ENCODE measurements at places on chromosomes 7 and 10.
A peak's percentile ranks its signal among the peaks of the same experiment; 100 is the strongest.

GRCh38 chr10:100600218-100600617, 64.5 kb downstream of the HIF1AN start:
- no peak for DNase-seq

DNA sequence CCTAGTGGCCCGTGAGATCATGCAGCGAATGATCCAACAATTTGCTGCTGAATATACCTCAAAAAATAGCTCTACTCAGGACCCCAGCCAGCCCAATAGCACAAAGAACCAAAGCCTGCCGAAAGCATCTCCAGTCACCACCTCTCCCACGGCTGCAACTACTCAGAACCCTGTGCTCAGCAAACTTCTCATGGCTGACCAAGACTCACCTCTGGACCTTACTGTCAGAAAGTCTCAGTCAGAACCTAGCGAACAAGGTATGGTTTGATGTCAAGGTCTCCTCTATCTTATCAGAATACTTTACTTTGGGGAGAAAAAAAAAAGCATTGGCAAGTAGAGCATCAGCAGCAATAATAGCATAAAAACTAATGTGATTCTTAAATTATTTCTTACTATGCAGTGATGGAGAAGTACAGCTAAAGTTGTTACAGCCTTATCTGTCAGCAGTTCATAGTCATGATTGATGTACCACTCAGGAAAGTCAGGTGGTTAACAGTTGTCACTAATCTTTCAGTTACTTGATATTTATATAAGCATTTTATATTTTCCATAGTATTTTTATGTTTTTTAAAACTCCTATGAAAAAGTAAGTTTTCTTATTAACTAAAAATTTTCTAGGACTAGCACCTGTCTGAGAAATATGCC, 117.1 kb downstream of the LCOR start:
- no peak for DNase-seq

DNA sequence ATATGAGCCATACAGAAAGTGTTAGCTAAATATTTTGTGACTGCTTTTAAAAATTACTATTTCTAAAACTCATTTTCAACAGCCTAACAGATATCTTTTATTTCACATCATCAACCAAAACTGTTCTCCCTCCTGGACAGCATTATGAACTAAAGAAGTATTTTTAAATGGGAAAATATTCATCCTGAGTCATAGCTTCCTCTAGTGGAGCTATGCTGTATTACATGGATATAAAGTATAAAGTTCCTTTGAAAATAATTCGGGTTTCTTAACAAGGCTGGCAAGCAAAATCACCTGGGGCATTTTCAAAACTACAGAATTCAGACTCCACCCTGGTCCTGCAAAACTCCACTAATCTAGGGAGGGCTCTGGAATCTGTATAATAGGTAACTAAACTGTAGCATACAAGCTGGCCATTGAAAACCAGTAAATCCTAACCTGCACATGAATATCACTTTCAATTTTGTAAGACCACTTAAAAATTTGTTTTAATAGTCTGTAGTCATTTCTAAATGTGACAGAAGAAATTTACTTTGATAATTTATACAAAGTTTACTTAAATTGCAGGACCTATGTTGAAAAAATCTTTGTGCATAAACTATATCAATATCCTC, 53.5 kb downstream of the SCIN start:
- no peak for DNase-seq

GRCh38 chr7:14908697-14909096, 6.1 kb upstream of the DGKB start:
- DNase-seq: no peak

- DNase-seq: no peak
Observed at GRCh38 chr10:53239873-53240272, 467.3 kb upstream of the MBL2 start.

GRCh38 chr7:21113609-21114415, 314.1 kb upstream of the SP4 start:
- DNase-seq: no peak

DNA sequence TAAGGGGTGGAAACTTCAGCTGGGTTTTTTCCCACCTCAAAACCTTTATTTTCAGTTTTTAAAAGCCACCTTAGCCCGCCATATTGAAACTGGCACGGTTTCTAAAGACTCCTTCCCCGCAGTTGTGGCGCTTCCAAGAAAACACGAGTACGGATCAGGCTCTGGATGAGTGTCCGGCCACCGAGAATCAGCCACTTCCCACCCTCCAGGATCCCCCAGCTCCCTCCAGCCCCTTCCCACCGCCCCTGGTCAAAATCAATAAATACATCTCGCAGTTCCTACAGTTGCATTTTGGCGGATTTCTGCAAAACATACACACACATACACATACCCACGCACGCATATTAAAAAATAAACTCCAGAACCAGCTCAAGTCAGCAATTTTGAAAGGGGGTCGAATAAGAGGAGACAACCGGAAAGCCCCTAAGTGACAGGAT, 1.1 kb downstream of the SFMBT2 start:
- DNase-seq: peak; percentile 22

GRCh38 chr10:11235771-11236170, 218.1 kb downstream of the CELF2 start:
- DNase-seq: no peak

GRCh38 chr10:118745056-118745455, 9.7 kb downstream of the CACUL1 start:
- no peak for DNase-seq

GRCh38 chr7:75691793-75692543, 46.8 kb downstream of the HIP1 start:
- DNase-seq: no peak

- no peak for DNase-seq
Observed at GRCh38 chr10:49444349-49444748, 48.5 kb upstream of the DRGX start.

GRCh38 chr10:102405632-102406031, 10.1 kb downstream of the NFKB2 start:
- DNase-seq: no peak

DNA sequence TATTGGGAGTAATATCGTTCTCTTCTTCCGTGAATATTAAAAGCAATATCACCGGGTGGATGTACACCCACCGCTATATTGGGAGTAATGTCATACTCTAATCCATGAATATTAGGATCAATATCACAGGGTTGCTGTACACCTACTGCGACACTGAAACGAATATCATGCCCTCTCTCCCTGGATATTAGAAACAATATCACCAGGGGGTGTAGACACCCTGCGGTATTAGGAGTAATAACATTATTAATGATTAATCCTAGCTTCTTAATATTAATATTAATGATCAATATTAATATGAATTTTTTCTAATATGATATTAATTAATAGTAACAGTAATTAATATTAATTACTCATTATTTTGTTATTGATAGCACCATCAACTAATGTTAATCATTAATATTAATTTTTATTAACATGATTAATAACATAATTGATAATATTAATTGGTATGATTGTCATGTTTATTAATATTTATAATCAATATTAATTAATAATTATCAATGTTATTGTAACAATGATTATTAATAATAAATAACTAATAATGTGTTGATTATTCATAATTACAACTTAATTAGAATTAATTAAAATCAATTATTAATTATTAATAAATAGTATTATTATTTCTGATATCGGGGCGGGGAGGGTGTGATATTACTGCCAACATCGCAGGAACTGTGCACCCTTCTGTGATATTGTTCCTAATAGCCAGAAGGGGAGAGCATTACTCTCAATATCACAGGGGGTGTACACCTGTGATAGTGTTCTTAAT, 121.3 kb upstream of the C1GALT1 start:
- DNase-seq: no peak

- DNase-seq: no peak
Observed at GRCh38 chr7:55335151-55335550, 30.0 kb upstream of the LANCL2 start.

DNA sequence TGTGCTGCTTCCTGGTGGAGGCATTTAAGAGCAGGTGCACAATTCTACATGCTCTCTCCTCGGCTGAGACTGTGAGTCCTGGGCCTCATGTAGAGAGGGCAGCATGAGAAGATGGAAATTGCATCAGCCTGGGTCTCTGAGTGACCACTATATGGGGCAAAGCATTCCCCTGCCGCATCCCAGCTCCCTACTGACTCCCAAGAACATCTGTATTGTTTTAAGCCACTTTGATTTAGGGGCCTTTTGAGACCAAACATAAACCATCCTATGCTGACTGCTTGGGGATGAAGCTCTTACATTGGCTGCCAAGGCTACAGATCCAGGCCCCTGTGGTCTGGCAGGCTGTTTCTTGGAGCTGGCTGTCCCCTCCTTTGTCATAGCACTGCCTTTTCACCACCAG, 101.3 kb upstream of the TBX20 start:
- DNase-seq: no peak

- no peak for DNase-seq
Observed at GRCh38 chr10:77732213-77733003, 94.8 kb upstream of the KCNMA1 start.

GRCh38 chr7:120862987-120863590, 5.1 kb upstream of the TSPAN12 start:
- no peak for DNase-seq

DNA sequence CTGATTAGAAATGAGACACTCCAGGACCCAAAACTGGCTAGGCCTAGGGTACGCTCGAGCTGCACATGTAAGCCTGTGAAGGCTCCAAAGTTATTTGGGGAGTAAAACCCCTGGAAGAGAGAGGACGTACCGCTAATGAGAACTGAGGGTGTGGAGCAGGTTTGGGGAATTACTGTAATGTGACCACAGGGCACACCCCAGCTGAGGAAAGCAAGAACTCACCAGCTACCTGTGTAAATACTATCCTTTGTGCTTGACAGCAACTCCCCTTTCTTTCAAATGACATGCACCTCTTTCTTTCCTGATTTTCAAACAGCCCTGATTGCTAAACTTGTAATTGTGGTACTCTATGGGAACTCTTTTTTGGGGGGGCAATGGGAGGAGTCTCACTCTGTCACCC, 147.2 kb downstream of the JAZF1 start:
- DNase-seq: no peak

DNA sequence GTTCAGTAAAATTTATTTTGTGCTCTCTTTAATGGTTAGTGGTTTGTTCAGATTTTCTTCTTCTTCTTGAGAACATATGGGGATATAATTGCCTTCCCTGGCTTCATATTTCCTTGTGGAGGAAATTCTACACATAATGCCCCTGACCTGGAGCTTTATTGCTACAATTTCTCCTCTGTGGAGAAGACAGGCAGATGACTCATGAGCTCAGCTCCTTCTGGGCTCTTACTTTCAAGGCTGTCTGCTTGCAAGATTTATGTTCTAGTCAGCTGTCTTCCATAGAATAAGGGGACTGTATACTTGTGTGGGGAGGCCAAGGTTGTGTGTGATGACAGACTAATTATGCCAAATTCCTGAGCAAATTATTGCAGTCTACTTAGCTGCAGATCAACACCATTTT, 1.6 kb downstream of the LRRD1 start:
- DNase-seq: no peak

DNA sequence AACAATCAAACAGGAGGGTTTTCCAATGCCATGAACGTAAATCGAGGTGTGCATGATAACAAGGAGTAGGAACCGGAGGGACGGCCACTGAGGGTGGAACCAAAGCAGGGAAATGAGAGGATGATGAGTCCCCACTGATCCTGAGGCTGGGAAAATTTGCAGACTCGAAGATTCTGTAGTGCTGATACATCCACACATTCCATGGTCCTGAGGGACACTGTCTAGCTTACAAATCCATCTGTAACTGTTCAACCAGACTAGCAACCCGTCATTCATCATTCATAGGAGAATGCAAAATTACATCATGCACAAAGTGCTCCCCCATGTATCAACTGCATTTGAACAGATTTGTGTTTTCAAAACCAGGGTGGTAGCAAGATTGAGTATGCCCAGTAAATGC, 189.7 kb downstream of the PTPRN2 start:
- DNase-seq: no peak

- DNase-seq: no peak
Observed at GRCh38 chr10:49560526-49560925, 21.6 kb upstream of the ERCC6 start.

- DNase-seq: no peak
Observed at GRCh38 chr10:124002391-124003069, 90.9 kb downstream of the CHST15 start.

DNA sequence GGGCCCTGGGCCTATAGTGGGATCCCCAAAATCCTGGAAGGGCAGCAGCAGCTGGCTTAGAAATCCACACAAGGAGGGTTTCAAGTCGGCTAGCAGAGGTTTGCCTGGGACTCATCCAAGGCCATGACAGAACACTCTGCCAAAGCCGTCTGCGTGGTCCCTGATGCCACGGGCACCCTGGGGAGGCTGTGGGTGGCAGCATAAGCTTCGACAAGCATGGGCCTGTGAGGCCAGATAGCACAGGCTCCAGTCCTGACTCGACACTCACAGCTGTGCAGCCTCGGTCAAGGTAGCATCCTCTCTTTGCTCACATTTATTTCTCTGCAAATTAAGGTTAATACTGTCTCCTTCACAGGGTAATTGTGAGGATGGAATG, 138.3 kb downstream of the JCAD start:
- DNase-seq: no peak

DNA sequence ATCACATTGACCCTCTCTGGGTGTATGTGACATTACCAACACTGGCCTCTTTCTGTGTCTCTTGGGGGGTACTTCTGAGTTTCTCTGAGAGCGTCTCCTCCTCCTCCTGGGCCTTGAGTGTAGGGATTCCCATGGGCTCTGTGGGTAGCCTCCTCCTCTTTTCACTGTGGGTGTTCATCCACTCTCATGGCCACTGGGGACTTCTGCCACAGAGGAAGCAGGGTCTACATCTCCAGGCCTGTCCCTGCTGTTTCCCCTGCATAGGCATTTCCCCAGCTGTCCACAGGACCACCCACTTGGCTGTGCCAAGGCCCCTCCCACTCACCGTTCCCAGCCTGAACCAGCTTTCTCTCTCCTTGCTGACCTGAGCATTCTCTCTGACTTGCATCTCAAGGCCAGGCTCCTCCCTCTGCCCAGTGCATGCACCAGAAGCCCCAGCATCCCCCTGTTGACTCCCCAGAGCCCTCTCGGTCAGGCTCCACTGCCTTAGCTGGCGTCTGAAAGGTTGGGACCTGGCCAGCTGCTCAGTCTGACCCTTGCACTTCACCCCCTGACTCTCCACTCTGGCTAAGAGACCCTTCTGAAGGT, 487.6 kb downstream of the GLRX3 start:
- no peak for DNase-seq

DNA sequence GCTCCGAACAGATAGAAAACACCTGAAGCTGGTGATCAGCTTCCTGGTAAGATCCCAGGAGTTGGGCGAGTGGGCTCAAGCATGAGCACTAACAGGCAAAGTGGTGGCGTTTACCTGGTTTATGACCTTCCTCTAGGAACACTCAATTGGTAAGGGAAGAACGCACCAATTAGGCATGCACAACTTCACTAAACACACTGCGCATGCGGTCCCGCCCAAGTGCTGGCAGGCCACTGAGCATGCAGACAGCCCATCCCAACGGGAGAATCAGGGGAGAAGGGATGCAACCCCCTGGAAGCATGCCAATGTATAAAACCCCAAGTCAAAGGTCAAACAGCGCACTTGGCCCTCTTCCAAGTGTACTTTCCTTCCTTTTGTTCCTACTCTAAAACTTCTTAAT, 70.4 kb downstream of the LYZL2 start:
- DNase-seq: no peak

DNA sequence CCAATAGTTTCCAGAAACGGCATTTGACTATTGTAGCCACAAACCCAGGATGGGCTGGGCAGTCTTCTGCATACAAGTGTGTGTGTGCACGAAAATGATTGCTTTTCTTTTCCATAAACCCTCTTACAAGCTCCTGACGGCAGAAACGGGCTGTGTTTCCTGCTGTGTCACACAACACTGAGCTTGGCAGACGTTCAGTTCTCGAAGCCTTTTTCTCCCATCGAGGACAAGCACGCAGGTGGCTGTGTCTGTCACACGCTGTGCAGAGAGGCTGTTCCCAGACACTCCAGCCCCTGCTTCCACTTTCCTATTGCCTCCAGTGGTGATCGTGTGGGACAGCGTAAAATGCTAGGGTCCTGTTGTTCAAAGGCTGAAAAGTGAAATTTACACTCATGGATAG, 32.1 kb downstream of the RBAK start:
- no peak for DNase-seq

All from stimulated activated CD4-positive, alpha-beta T cell treated with anti-CD3 and anti-CD28 coated beads, Interleukin-4, amount 100 ng/mL, for 1 hour (primary cell).